PC-9 (cell line): ENCODE measurements at places on chromosomes 5 and 9. TPM values are rescaled to one million over a fixed set of nuclear protein-coding genes. Genes with fewer than 3 reads are reported as not detected.
A peak's percentile ranks its signal among the peaks of the same experiment; 100 is the strongest.

C7 gene
- not detected in 2 replicates for total RNA-seq

REXO4 gene
- 32.6 and 36.5 TPM in 2 replicates for total RNA-seq

ANKRD33B gene
- total RNA-seq: 32.1 and 37.4 TPM in 2 replicates

PCDHB3 gene
- 0.17 and 0.55 TPM in 2 replicates for total RNA-seq

SLC6A19 gene
- not detected in 2 replicates for total RNA-seq

LECT2 gene
- not detected in 2 replicates for total RNA-seq

KCNN2 gene
- total RNA-seq: not detected in 2 replicates

RXFP3 gene
- not detected in 2 replicates for total RNA-seq

WDR55 gene
- 37.9 and 39.2 TPM in 2 replicates for total RNA-seq

DPYSL3 gene
- 0.40 and 1.3 TPM in 2 replicates for total RNA-seq

ECSCR gene
- total RNA-seq: not detected in 2 replicates

CCL21 gene
- total RNA-seq: not detected in 2 replicates

CTSV gene
- 47.3 and 65.2 TPM in 2 replicates for total RNA-seq

CREBRF gene
- total RNA-seq: 16.9 and 21.9 TPM in 2 replicates

- DNase-seq: peak; percentile 39
Measured at GRCh38 chr9:77977210-77977611, 54.4 kb downstream of the GNAQ start.

DNA sequence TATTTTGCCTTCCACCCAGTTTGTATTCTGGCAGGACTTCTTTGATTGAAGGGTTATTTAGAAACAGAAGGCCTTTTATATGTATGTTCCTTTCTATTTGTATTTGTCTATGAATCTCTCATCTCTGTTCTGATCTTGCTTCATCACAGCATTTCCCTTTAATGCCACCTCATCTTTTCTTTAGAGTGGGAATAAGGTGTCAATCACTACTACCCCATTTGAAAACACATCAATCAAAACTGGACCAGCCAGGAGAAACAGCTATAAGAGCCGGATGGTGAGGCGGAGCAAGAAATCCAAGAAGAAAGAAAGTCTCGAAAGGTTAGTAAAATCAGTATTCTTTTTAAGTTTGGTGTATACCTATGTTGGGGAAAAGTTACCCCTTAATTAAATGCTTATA lies 36.3 kb downstream of the CD180 start:
- DNase-seq: no peak

DNA sequence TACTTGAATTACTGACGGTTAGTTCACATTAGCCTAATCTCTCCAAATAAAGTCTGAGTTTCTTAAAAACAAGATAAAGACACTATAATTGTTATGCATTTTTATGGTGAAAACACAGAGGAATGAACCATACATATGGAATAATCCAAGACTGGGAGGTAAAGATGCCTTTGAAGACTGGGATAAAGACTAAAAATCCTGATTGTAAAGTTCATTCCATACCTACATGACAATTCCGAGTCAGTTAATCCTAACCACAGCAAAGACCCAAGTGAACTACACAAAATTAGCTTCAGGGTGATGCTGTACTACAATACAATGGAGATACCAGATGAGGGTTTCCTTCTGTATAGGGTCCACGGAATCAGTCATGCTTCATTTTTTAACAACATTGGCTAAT lies 6.3 kb downstream of the AP3B1 start:
- no peak for DNase-seq

GRCh38 chr5:126780165-126780827 lies 3.4 kb downstream of the LMNB1 start:
- peak; percentile 41 for DNase-seq

- no peak for DNase-seq
Measured at GRCh38 chr5:142170254-142170953, 61.8 kb downstream of the NDFIP1 start.

DNA sequence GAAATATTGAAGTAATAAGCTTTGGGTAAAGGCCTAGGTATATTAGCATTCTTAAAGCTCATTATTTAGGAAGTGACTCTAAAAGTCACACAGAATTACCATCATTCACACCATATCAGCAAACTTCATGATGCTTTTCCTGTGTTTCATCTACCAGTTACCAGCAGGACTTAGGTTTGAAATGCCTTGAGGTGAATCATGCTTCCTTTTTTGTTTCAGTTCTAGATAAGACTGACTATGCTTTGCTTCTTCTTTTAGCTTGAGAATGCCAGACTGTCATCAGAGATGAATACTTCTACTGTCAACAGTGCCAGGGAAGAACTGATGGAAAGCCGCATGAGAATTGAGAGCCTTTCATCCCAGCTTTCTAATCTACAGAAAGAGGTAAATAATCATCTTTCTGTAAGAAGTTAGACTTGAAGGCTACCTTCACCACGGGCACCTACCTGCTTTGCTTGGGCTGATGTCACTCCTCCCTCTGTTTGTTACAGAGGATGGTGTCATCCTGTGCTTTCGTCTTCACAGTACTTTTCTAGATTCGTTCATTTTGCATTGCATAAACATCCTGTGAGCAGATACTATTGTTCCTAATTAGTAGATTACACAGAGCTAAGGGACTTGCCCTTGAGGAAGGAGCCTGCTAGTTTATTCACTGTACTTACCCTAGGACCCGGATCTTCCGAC lies 34.7 kb downstream of the LMNB1 start:
- no peak for DNase-seq

DNA sequence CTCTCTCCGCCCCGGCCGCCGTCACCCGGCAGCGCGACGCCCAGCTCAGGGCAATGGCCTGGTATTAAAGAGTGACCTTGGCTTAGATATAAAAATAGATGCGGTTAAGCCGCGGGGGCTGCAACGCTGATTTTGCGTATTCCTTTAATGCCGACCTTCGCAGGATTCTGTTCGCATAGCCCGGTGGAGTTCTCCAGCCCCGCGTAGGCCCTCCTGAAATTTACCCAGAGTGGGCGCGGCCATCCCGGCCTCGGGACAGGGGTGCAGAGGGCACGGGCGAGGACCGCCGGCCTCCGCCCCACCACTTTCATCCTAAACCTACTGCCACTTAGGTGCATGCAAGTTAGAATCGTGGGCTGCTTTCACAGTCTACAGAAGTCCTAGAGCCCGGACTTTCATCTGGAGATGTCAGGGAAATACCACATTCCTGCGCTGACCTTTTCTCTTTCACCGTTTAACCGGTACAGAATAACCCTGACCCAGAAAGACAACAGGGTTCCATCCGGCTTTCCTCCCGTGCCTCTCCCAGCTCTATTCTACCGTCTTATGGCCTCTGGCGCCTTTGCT lies 492 bp upstream of the FAM169A start:
- no peak for DNase-seq

GRCh38 chr5:178069909-178070308 lies 43.4 kb upstream of the N4BP3 start:
- no peak for DNase-seq

DNA sequence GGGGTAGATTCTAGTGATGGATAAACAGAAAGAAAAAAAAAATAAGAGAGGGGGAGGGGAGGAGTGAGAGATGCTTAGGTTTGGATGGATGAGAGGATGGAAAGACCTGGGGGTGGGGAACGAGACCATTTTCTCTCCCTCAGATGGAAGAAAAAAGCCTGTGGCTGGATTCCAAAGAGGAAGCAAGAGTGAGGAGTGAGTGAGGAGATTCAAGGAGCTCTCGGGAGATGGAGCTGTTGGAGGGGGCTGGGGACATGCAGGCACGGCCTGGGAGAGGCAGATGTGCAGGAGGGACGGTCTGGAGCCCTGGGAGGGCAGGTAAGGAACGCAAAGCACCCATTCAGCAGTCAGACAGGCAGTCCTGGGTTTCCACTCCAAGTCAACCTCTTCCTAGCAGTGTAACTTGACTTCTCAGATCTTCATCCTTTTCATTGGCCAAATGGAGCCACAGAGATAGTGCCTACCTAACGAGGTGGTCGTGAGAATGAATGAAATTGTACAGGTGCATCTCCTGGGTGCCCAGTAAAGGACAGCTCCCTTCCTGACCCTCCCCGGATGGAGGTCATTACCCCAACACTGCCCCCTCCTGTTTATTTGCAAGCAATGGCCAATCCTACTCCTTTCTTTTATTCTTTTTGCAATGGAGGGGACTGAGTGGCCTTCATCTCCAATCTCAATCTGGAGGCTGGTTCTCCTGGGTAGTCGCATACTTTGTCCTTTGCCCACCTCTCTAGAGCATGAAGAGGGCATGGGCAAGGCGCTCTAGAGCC lies 52.2 kb downstream of the PCDH1 start:
- DNase-seq: no peak

GRCh38 chr9:81372628-81373191 lies 316.6 kb downstream of the TLE1 start:
- DNase-seq: no peak

DNA sequence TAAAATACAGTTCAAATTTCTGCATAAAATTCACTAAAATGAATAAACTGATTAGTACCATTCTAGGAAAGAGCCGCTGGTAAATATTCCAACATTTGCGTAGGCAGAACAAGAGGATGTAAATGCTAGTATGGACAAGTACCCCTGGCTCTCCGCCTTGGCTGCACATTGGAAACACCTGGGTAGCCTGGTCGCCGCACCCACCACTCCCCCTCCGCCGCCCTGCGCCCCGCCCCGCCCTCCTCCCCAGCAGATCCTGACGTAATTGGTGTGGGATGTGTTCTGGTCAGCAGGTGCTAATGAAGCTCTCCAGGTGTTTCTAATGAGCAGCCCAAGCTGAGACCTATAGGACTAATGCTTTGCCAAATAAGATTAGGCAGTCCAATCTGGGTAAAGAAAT lies 225.7 kb downstream of the FRMD3 start:
- DNase-seq: no peak

DNA sequence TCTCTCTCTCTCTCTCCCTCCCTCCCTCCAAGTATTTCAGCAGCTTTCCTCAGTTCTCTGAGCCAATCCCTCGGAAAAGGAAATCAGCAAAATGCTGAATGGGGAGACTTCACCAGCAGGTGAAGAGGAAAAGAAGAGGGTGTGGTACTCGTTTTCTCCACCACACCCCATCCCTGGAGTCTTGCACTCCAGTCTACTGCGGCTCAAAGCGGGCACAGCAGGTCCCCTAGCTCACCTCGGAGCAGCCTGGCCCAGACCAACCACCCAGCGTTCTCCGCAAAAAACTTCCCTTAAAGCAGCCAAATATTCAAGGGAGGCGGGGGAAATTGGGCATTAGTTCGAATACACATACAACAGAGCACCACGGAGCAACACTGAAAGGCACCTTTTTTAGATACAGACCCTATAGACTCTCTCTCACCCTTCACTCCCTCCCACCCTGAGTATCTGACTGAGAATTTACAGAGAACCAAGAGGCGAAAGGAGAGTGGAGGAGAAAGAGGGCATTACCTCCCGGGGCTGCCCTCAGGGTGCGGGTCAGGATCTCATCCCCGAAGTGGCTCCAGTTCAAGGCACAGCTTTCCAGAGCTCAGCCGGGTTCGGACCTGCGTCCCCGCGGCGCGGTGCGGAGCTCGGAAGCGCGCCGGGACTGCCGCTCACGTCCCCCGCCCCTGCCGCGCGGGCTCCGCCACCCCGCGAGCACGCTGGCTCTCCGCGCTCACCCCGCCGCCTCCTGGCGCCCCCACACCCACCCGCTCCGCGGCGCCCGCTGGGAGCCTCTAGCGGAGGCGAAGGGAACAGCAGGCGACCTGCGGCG lies 1638.5 kb upstream of the C9orf72 start:
- DNase-seq: peak; percentile 57

GRCh38 chr5:158406884-158407823 lies 548.2 kb upstream of the CLINT1 start:
- no peak for DNase-seq

- no peak for DNase-seq
Measured at GRCh38 chr9:37191403-37192089, 71.2 kb downstream of the ZCCHC7 start.

DNA sequence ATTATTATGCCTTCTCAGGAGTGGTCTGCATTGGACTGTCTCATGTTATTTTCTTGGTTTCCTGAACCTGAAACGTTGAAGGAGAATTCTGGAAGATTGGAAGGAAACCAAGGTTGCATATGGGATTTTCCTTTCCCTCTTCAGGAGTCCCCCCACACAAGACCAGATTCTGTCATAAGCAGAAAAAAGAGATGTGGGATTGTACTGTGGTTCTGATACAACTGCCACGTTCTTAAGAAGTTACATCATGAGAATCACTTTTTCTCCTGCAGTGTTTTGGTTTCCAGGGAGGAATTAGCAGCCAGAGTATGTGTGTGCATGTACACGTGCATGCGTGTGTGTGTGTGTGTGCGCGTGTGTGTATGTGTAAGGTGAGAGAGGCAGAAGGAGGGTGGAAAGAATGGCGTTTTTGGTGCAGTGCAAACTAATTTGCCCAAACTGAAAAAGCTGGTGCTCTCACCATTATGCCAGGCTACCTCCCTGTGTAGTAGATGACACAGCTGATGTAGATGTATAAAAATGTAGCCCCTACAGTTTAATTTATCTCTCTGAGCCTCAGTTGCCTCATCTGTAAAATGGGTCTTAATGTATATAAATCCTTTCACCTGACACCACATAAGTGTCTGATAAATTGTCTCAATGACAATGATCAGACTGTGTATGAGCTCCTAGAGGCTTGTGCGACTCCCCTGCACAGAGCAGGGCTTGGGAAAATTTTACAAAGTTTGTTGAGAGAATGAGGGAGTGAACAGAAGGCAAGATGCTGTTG lies 38.6 kb downstream of the RALGPS1 start:
- no peak for DNase-seq

DNA sequence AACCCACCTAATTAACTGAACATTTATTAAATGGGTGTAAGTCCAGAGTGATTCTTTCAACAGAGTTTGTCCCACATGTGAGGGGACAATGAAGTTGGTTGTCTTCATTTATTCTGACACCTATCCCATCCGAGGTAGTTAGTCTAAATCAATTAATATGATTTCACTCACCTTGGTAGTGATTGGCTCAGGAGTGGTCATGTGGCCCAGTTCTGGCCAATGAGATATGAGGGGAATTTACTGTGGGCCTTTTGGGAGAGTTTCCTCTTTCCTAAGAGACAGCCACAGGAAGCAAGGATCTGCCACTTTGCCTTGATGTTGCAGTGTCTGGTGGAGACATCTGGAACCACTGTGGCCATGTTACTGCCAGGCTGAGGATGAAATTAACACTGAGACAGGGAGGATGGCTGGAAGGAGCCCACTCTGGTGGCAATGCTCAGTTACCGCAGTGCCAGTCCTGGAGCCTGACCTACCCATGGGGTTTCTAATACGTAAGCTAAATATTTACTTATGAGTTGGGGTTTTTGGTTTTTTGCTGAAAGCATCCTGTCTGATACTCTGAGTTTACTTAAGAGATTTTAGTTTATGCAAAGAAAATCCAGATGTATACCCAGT lies 118.6 kb downstream of the FGF18 start:
- no peak for DNase-seq

DNA sequence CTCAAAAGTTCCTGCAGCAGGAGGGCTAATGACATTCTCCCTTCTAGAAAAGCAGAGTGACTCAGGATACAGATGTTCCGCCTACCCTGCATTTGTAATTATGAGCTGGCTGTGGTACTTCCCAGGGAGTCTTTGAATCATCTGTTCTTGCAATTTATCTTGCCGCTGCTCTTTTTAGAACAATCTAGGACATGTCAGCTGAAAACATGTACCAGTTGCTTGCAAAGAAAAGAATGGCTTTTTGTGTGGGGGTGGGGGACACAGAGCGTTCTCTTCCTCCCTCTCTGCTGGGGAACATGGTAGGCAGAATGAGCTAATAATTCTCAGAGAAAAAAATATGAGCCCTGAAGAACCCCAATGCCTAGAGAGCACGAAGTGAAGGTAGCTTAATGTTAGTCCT lies 51.7 kb upstream of the TUT7 start:
- peak; percentile 18 for DNase-seq
